BE2C (cell line): ENCODE measurements at places on chromosomes 2 and 18.

DNA sequence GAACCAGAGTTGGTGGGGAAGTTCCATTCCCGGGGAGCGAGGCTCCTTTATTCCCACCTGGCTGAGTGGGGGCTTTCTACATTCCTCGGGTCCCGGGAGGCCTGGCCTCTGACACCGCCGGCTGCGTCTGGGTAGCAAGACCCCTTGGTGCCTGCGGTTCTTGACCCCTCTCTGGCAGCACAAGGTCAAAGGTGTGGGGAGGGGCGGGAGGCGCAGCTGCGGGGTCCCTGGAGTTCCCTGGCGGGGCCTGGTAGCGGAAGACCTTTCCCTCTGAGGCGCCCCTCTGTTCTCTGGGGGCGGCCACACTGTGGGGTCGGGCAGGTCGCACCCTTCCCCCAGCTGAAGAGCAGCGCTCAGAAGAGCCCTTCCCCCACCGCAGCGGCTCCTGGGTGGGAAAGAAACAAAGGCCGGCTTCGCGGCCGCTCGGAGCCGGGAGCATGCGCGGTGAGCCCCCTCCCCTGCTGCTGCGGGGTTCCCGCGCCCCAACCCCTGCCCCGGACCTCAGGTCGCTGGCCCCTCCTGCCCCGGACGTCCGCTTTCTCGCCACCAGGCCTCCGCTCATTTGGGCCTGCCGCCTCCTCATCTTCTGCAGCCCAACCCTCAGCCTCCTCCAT, 146.3 kb downstream of the ANKRD44 start:
- no peak for DNase-seq

DNA sequence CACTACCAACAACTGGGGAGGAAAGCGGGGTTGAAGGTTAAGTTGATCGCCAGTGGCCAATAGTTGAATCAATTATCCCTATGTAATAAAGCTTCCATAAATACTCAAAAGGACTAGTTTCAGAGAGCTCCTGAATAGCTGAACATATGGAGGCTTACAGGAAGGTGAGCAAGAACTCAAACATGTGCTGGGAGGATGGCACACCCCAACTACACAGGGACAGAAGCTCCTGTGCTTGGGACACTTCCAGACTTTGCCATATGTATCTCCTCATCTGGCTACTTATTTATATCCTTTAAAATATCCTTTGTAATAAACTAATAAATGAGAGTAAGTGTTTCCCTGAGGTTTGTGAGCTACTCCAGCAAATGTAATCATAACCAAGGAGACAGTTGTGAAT, 115.7 kb downstream of the HNMT start:
- DNase-seq: no peak

GRCh38 chr2:19550750-19551149, 192.3 kb upstream of the OSR1 start:
- no peak for DNase-seq

DNA sequence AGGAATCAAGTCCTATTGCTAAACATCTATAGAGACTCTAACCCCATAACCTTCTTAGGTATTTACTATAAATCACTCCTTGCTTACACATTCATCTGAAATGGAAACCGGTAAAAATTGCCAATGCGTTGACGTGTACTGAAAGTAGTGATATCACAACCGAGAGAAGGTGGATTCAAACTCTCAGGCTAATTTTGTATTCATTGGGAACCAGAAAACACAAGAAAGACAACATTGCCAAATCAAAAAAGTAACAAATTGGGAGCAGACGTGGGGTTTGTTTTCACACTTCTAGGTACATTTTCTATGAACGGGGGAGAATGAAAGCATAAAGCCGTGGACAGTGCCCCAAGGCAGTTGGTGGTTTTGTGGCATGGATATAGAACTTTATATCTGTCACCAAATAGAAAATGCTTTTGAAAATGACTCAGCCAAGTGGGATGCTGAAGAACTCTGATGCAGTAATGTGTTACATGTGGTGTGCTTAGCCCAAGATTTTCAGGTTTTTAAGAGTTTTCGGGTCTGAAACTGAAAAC, 155.1 kb upstream of the RASGRP3 start:
- no peak for DNase-seq

DNA sequence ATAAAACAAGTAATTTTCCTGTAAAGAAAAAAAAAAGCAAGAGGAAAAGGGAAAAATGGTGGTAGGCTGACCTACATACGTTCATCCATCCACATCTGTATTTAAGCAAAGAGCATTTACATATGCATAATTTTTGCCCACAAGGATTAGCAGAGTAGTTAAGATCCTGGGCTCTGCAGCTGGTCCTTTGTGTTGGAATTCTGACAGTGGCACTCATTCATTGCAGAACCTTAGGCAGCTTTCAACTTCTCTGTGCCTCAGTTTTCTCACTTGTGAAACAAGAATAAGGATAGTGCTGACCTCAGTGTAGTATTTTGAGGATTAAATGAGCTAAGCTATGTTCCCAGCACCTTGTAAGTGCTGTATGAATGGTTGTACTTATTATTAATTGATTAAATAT, 211.3 kb downstream of the ARL4C start:
- DNase-seq: no peak

DNA sequence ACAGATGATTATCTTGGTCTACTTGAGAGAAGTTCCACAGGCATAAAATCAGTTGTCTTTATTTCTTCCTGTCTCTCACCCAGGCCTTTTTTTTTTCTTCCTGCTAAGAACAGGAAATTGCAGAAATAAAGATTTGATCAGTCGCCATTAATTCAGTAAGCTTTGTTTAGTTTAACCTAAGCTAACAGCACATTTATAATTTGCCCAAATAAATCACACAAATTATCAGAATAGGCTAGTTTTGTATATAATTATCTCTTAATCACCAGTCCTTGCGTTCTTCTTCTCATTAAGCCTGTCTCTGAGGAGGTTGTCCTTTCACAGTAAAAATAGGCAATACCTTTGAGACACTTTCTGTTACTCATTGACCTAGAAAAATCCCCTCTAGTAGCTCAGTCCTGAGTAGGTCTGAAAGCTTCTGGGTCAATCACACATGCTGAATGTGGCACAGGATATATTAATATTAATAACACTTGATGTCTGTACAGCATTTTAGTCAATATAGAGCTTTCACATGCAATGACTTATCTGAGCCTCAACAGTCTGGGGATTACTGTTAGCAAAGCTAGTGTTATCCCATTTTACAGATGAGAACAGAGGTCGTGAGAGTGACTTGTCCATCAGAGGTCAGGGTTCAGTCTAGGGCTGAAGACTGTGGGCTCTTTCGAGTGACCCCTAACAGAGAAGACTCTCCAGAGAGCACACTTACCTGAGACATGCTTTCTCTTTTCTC, 11.2 kb upstream of the STK17B start:
- no peak for DNase-seq

DNA sequence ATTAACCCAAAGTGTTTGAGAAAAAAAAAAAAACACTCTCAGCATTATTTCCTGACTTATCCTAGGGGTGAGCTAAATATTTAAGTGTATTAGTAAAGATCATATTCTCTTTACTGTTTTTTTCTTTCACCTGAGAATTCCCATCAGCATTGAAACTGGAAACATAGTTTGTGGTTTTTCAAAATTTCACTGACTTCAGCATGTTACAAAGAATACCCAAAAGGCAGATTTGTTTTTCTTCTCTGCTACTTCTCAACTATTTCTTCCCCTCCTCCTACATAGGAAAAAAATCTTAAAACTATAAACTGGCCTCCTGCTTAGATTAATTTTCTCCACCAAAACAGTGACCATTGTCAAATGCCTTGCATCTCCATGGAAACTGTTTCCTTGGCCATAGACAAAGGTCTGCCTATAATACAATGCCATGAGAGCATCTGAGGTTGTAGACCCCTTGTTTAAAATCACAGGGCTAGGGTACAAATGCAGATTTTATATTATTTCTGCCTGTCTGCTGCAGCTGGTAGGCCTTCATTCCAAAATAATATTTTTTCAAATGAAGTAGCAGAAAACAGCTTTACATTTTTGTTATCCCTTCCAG, 179.7 kb upstream of the GALNT5 start:
- DNase-seq: no peak

DNA sequence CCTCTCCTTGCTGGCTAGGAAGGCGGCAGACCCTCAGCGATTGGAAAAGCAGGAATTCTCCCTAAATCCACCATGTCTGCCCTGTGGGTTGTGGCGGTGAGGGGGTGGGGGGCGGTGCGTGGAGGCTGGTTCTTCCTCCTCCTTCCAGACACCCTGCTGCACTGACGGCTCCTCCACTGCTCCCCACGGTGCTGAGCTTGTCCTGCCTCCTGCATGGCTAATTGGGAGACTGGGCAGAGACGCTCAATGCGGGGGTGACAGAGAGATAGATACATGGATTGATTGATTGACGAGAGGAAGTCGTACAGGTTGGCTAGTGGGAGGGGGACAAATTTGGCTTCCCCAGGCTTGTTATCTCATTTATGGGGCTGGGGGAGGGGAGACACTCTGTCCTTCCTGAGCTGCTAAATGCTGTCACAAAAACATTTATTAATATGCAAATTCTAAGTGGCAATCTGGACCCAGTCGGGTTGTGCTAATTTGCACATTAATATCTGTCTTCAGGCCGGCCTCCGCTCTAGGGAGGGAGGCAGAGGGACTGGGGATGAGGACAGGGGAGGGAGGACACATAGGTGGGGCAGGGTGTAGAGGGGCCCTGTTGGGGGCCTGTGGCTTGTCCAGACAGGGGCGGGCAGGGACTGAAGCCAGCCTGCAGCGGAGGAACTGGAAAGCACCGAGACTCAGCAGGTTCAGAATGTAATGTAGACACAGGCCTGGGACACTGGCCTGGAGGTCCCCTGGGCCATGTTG, 181.6 kb downstream of the CELF4 start:
- DNase-seq: peak; percentile 46

GRCh38 chr2:67008155-67008554, 389.0 kb upstream of the ETAA1 start:
- no peak for DNase-seq

GRCh38 chr18:68387246-68387645, 327.7 kb downstream of the TMX3 start:
- DNase-seq: no peak

GRCh38 chr18:37667836-37668235, 102.2 kb upstream of the CELF4 start:
- DNase-seq: no peak

GRCh38 chr2:136246086-136246669, 128.2 kb upstream of the CXCR4 start:
- peak; percentile 10 for DNase-seq

DNA sequence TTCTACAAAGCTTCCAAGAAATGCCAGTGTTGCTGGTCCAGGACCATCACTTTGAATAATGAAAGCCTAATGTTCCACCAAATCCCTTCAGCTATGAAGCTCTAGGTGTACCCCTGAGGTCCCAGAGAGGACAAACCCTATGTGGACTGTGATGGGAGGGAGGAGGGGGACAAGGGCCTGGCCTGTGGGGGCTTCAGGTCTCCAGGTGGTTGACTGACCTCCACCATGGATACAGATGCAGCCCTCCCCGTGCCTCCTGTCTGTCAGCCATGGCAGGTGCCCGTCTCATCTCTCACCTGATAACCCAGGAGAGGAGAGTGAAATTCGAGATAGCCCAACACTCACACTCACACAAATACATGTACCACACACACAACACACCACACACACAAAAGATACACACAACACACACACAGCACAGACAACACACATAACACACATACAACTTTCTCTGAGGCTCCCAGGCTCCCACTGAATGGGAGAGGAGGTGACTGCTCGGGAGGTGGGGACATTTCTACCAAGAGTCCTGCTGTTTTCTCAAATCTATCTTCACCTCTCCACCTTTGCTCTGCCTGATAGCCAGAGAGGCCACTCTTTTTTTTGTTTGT, 12.8 kb upstream of the RHOB start:
- no peak for DNase-seq

DNA sequence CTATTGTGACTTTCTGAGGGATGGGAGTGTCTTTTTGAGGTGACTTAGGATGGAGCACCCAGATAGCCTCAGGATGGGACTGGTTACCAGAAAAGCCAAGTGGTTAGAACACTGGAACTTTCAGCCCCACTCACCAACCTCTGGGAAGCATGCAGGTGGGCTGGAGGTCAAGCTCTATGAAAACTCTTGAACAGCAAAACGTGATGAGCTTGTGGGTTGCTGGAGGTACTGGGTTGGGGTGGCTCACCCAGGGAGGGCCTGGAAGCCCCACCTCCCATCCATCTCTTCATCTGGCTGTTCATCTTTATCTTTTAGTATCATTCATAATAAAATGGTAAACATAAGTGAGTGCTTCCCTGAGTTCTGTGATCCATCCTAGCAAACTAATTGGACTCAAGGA, 216.4 kb downstream of the SPP2 start:
- no peak for DNase-seq

DNA sequence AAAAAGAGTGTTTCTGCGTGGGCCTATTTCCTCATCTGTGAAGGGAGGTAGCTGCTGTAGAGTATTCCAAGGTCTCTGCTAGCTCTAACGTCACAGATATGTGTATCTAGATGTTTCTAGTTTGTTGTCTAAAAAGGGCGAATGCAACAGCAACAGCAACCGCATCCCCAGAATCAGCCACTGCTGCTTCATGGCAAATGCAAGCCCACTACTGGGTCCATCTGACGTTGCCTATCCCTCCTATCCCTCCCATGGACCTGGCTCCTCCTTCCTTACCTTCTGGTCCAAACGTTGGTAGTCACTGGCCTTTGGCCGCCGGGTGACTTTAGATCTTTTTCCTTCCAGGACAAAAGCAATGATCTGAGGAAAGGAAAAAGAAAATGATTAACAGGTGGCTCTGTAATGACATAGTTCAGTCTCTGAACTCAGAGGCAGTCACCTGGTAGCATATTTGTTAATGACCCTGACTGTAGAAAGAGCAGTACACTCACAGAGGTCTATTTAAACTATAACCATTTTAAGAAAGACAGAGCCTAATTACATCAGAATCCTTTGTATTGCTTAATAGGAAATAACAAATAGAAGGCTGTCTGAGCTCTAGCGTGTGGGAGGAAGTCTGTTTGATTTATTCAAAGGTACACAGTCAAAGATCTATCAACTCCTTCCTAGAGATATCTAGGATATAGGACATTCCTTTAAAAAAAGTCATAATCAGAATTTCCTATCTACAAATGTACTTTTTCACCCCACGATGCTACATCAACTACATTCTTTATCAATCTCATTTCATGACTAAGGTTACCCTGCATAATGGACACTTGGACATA, 2.9 kb downstream of the TGOLN2 start:
- no peak for DNase-seq

DNA sequence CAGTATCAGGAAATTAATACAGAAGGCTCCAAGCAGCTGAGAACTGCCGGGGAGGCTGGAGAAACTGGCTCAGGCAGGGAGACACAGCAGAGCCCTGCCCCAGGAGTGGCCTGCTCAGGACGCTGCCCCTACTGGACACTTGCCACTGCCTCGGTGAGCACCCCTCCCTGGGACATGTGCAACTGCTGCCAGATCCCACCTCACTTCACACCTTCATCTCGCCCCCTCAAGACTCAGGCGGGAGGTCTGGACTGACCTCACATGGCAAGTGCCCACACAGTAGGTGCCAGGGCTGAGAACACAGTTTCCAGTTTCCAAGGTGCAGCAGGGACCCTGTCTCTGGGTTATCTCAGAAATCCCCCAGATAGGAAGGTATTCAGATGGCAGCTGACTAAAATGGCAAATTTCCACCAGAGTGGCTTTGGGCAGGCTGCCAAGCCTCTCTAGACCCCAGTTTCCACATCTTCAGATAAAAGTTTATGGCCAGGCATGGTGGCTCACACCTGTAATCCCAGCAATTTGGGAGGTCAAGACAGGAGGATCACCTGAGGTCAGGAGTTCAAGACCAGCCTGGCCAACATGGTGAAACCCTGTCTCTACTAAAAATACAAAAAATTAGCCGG, 33.7 kb upstream of the LBH start:
- no peak for DNase-seq

- no peak for DNase-seq
These were observed 634 bp upstream of the CNDP1 start for GRCh38 chr18:74533666-74534065.

GRCh38 chr2:182593394-182593975, 122.6 kb upstream of the DNAJC10 start:
- no peak for DNase-seq
